ENCODE measurements at places on chromosomes 11 and 22. TPM values are rescaled to one million over a fixed set of nuclear protein-coding genes. Genes with fewer than 3 reads are reported as not detected.

DNA sequence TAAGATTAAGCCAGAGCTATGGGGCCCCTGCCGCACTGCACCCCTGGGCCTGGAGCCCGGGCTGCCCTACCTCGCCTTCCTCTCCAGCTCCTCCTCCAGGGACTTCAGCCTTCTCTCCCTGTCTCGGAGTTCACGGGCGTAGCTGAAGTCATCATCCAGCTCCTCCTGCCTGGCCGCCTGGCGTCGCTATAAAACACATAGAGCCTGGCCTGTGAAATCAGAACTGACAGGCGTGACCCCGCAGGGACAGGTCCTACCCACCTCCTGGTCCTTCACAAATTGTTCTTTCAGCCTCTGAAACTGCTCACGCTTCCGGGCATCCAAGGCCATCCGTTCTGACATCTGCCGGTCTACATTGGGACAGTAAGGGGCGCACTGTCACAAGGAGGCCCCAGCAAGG, 20.8 kb downstream of the TUBGCP6 start:
- H3K27ac ChIP-seq = no peak overlapping the region
- H3K36me3 ChIP-seq = peaks cover 15% of the 10 kb centered on the region
- H3K4me3 ChIP-seq = no peak overlapping the region
- H3K27me3 ChIP-seq = no peaks in the 10 kb centered on the region

GRCh38 chr22:40031766-40032470, 37.2 kb downstream of the FAM83F start:
- no peaks in the 10 kb centered on the region for H3K4me1 ChIP-seq
- DNase-seq = no peak
- H3K27ac ChIP-seq = no peak overlapping the region
- H3K4me3 ChIP-seq = no peak overlapping the region
- no peaks in the 10 kb centered on the region for H3K27me3 ChIP-seq
- no peaks in the 10 kb centered on the region for H3K36me3 ChIP-seq

- H3K36me3 ChIP-seq = no peaks in the 10 kb centered on the region
- H3K27ac ChIP-seq = peak overlapping the region; percentile 3
- H3K4me3 ChIP-seq = no peak overlapping the region
- H3K27me3 ChIP-seq = no peaks in the 10 kb centered on the region
- peaks cover 15% of the 10 kb centered on the region for H3K4me1 ChIP-seq
Observed at GRCh38 chr11:125990244-125990643, 44.4 kb downstream of the VSIG10L2 start.

GRCh38 chr11:113238721-113239120, 75.7 kb upstream of the TTC12 start:
- DNase-seq = no peak
- H3K4me1 ChIP-seq = no peaks in the 10 kb centered on the region
- no peak overlapping the region for H3K27ac ChIP-seq
- H3K4me3 ChIP-seq = no peak overlapping the region
- no peaks in the 10 kb centered on the region for H3K36me3 ChIP-seq

DNA sequence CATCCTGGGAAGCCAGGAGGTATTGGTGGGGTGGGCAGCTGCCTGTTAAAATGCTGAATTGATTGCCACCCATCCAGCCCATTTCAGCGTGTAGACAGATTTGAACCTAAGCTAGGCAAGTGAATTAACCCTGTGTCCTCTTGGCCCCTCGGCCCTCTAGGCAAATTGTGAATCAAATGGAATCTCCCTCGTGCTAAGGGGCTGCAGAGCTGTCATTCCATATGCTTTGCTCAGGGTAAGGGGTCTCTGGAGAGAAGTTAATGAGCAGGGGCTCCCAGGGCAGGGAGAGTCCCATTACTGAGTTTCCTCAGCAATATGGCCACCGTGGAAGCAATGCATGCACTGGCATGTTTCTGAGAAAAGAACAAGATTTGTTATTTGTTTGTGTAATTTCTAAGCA, 117.7 kb upstream of the RCN1 start:
- no peaks in the 10 kb centered on the region for H3K27me3 ChIP-seq
- H3K36me3 ChIP-seq = no peaks in the 10 kb centered on the region
- DNase-seq = no peak
- H3K4me1 ChIP-seq = no peaks in the 10 kb centered on the region
- no peak overlapping the region for H3K27ac ChIP-seq

DNA sequence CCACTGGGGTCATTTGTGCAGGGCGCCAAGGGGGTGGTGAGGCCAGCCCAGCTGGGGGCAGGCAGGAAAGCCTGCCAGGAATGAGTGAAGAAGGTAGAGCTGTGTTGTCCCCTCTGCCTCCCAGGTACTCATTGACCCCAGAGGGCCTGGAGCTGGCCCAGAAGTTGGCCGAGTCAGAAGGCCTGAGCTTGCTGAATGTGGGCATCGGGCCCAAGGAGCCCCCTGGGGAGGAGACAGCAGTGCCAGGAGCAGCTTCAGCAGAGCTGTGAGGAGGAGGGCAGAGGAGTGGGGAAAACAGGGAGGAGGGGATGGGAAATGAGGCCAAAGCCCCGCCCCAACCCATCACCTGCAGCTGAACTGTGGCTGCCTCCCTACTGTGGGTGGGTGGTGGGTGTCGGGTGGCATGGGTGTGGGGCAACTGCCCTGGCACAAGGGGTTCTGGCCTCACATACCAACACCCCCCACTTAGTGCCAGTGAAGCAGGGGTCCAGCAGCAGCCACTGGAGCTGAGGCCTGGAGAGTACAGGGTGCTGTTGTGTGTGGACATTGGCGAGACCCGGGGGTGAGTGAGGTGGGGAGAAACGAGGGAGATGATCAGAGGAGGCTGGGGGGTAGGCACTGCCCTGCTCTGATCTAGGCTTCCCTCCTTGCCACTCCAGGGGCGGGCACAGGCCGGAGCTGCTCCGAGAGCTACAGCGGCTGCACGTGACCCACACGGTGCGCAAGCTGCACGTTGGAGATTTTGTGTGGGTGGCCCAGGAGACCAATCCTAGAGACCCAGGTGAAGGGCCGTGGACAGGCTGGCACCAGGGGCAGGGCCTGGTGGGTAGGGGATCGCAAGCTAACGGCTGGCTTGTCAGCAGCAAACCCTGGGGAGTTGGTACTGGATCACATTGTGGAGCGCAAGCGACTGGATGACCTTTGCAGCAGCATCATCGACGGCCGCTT, 3.0 kb downstream of the MUS81 start:
- H3K27ac ChIP-seq = no peak overlapping the region
- no peak for DNase-seq
- H3K4me1 ChIP-seq = peaks cover 30% of the 10 kb centered on the region
- no peak overlapping the region for H3K4me3 ChIP-seq
- H3K27me3 ChIP-seq = no peaks in the 10 kb centered on the region

- H3K4me1 ChIP-seq = peaks cover 12% of the 10 kb centered on the region
- peak overlapping the region; percentile 63 for H3K27ac ChIP-seq
- peak; percentile 65 for DNase-seq
- H3K27me3 ChIP-seq = no peaks in the 10 kb centered on the region
Observed at GRCh38 chr11:120339394-120339890, 3.2 kb downstream of the ARHGEF12 start.

DNA sequence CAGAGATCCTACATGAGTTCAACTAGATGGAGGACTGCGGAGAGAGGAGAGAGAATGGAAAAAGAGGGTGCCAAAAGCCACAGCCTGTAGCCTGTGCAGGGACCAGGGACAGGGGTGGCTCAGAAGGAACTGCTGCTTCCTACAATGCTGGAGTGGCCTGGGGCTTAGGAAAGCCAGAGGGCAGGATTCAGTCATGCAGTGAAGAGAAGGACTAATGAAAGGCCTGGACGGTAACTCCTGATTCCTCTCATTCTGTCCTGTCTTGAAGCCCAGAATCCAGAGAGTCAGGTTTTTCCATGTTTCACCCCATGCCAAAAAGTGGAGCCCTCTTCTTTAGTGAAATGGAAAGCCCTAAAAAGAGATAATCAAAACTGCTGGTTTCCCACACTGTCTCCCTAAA, 48.4 kb upstream of the INCENP start:
- DNase-seq = no peak
- no peaks in the 10 kb centered on the region for H3K27me3 ChIP-seq
- no peak overlapping the region for H3K4me3 ChIP-seq
- H3K4me1 ChIP-seq = no peaks in the 10 kb centered on the region
- no peaks in the 10 kb centered on the region for H3K36me3 ChIP-seq

- H3K27me3 ChIP-seq = no peaks in the 10 kb centered on the region
- H3K36me3 ChIP-seq = no peaks in the 10 kb centered on the region
- H3K4me3 ChIP-seq = no peak overlapping the region
- DNase-seq = peak; percentile 80
- no peak overlapping the region for H3K27ac ChIP-seq
Observed at GRCh38 chr22:19629720-19630419, 84.4 kb upstream of the SEPTIN5 start.

GRCh38 chr11:74717221-74717969, 13.8 kb downstream of the CHRDL2 start:
- H3K4me3 ChIP-seq = no peak overlapping the region
- H3K36me3 ChIP-seq = no peaks in the 10 kb centered on the region
- H3K27me3 ChIP-seq = no peaks in the 10 kb centered on the region
- no peak for DNase-seq
- H3K27ac ChIP-seq = no peak overlapping the region
- no peaks in the 10 kb centered on the region for H3K4me1 ChIP-seq

DNA sequence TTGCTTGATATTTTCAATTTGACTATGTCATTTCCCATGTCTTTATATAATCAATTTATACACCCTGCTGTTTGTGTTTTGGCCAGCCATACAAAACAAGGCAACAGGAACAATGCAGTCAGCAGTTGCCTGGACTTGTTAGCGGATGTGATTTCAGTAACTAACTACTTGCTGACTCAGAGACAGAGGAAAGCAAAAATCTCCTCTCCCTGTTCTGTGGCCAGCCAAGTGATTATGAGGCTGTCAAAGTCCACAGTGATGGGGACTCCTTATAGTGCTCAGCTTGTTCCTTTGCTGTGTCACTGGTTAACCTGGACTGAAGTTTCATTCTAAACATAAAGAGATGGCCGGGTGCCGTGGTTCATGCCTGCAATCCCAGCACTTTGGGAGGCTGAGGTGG, 32.6 kb upstream of the APLP2 start:
- no peak overlapping the region for H3K27ac ChIP-seq
- no peak for DNase-seq
- no peaks in the 10 kb centered on the region for H3K4me1 ChIP-seq
- H3K36me3 ChIP-seq = no peaks in the 10 kb centered on the region
- H3K4me3 ChIP-seq = no peak overlapping the region

DNA sequence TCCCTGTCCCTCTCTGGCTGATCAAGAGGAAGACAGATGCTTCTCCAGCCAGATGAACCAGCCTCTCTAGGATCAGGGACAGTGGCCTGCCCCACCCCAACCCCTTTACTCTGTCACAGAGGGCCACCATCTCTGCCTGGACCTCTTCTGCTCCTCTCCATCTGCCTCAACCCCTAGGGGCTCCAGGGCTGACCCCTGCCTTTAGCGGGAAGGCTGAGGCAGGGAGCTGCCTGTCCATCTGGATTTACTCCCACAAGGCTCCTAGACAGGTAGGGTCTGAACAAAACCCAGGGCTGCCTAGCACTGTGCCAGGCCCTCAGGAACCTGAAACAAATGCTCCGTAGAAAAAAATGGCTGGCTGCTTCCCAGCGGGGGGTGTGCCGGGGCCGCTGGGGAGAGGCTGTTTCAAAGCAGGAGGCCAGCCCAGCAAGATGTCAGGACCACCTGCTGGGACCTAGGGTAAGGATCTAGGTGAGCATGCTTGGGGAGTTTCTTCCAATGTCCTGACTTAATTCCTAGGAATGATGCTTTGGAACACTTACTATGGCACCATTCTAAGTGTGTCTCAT, 3.2 kb downstream of the CHST1 start:
- no peak overlapping the region for H3K4me3 ChIP-seq
- peaks cover 11% of the 10 kb centered on the region for H3K4me1 ChIP-seq
- no peak overlapping the region for H3K27ac ChIP-seq
- no peaks in the 10 kb centered on the region for H3K36me3 ChIP-seq
- no peak for DNase-seq
- H3K27me3 ChIP-seq = no peaks in the 10 kb centered on the region

DNA sequence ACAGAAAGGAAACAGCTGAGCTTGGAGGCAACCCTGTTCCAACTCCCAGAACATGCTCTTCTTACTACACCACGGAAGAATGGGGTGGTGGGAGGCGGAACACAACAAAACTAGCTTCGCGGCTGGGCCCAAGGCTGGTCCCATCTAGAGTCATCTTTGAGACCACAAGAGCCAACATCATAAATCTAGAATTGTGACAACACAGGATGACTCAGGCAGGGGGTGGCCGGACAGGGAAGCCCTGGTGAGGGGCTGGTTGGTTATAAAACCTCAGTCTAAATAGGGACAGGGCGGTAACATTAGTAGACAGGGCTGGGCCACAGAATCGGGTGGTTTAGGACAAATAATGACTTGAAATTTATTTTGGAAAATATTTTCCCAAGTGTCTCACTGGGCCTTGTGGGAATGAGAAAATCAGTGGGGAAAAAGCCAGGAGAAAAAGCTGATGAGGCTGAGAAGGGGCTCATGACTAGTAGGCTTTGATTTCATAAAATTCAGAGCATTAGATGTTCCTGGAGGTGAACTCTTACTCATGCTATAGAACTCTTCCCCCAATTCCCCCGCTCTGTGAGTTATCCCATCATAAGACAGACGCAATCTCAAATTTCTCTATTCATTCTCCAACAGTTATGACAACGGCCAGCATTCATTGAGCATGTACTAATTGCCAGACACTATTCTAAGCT, 151.8 kb upstream of the TIMP3 start:
- no peaks in the 10 kb centered on the region for H3K36me3 ChIP-seq
- H3K4me3 ChIP-seq = no peak overlapping the region
- H3K27me3 ChIP-seq = no peaks in the 10 kb centered on the region
- DNase-seq = no peak

DNA sequence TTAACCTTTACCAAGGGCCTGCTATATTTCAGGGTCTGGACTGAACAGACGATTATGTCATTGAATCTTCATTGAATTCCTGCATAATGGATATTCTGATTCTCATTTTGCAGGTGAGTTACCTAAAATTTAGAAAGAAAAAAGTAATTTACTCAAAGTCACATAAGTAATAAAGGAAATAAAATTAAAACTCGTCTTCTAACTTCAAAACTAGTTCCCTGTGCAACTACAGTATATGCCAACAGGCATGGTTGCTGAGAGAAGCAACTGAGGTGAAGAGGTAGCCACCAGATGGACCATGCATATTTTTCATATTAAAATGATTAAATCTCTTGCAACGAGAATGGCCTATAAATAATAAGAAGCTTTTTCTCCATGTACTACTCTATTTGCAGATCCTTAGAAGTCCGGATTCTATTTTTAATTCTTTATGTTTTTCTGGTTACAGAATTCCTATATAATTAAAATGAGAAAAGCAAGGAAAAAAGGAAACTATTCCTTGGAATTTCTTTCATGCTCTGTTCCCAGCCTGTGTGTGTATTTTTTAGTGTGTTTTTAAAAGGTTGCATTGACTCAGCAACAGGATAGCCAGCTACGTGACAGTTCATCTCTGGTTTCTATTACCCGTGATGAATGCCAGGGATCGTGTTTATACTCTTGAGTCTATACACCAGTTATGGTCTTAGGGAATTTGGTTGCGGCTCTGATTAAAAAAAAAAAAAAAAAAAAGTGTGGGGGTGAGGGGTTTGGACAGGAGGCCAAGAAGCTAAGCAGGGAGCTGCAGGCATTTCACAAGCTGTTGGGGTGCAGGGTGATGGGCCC, 186.8 kb downstream of the ETS1 start:
- no peaks in the 10 kb centered on the region for H3K36me3 ChIP-seq
- no peak for DNase-seq
- H3K4me3 ChIP-seq = no peak overlapping the region
- no peak overlapping the region for H3K27ac ChIP-seq

Gene SLC16A8
- not detected for total RNA-seq

Gene LRP4
- total RNA-seq = 3.1 TPM

Gene GCAT
- total RNA-seq = 27.7 TPM

Gene CBL
- total RNA-seq = 5.3 TPM

Gene SCARF2
- 2.0 TPM for total RNA-seq

Gene VPREB3
- 3.2 TPM for total RNA-seq

Gene CDC42BPG
- total RNA-seq = 0.75 TPM

Gene CSF2RB
- total RNA-seq = 10.5 TPM

Gene RIN1
- 1.1 TPM for total RNA-seq

Gene TRIM48
- not detected for total RNA-seq

Measured in liver (tissue), 10 donors.